ENCODE measurements at places on chromosomes 3 and 15.

- DNase-seq = no peak
- no peak overlapping the region for H3K4me3 ChIP-seq
- no peaks in the 10 kb centered on the region for H3K4me1 ChIP-seq
Measured at GRCh38 chr3:99402755-99403154, 235.6 kb upstream of the COL8A1 start.

DNA sequence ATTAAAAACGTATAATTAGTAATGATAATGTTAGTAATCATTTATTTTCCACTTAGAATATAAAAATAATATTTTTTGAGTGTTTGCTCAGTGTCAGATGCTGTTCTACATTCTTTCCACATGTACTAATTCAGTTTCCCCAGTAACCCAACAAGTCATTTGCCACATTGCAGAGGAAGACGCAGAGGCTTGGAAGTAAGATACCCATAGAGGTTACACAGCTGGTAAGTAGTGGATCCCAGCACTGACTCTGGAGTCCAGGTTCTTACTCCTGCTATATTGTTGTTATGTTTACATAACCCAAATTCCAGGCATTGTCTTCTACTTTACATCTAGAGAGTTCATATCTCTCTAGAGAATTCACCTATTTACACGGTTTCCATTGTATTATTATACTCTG is 48.2 kb upstream of the MYO5C start:
- H3K4me3 ChIP-seq = no peak overlapping the region
- no peaks in the 10 kb centered on the region for H3K27me3 ChIP-seq
- no peaks in the 10 kb centered on the region for H3K4me1 ChIP-seq
- no peak for DNase-seq
- no peak overlapping the region for H3K27ac ChIP-seq

DNA sequence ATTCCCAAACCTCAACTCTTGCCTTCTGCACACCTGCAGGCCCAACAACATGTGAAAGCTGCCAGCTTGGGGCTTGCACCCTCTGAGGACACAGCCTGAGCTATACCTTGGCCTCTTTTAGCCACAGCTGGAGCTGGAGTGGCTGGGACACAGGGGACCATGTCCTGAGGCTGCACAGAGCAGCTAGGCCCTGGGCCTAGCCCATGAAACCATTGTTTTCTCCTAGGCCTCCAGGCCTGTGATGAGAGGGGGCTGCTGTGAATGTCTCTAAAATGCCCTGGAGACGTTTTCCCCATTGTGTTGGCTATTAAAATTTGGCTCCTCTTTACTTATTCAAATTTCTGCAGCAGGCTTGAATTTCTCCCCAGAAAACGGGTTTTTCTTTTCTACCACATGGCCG is 7.2 kb downstream of the ZKSCAN7 start:
- no peak overlapping the region for H3K4me3 ChIP-seq
- H3K27ac ChIP-seq = no peak overlapping the region
- peaks cover 87% of the 10 kb centered on the region for H3K36me3 ChIP-seq
- DNase-seq = no peak

DNA sequence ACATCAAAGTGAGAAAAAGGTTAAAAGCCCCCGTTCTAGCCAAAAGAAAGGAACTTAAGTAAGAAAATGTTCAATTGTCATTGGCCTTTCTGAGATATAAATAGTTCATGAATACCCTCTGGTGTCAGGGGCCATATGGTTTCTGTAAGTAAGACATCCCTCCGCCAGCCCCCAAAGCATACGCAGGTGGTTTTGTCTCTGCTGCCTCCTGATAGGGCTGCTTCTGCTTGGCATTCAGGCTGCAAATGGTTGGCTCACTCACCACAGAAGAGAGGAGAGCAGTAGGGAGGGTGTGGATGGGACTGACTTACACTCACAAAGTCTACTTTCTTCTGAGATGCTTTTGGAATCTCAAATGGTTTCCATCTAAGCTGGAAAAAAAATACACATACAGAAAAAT is 29.8 kb downstream of the HGD start:
- no peak overlapping the region for H3K4me3 ChIP-seq
- no peak for DNase-seq
- no peaks in the 10 kb centered on the region for H3K4me1 ChIP-seq
- H3K27me3 ChIP-seq = no peaks in the 10 kb centered on the region
- no peaks in the 10 kb centered on the region for H3K36me3 ChIP-seq

- peaks cover 2% of the 10 kb centered on the region for H3K36me3 ChIP-seq
- H3K27me3 ChIP-seq = no peaks in the 10 kb centered on the region
- no peak overlapping the region for H3K4me3 ChIP-seq
- no peak for DNase-seq
- no peaks in the 10 kb centered on the region for H3K4me1 ChIP-seq
Measured at GRCh38 chr3:36823806-36824205, 59.5 kb upstream of the DCLK3 start.

DNA sequence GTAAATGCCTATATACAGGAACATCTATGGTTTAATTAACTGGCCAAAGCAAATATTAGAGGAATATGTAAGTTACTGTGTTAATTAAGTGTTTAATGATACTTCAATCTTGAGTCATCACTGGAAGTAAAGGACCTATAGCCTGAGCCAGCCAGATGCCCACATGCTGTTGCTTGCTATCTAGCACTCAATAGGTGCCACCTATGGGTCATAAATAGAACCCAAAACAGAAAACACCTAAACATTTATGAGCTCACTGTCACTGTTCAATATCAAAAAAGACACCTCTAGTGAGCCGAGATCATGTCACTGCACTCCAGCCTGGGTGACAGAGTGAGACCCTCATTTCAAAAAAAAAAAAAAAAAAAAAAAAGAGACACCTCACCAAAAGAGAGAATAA is 48.4 kb upstream of the IP6K2 start:
- H3K27ac ChIP-seq = no peak overlapping the region
- no peaks in the 10 kb centered on the region for H3K27me3 ChIP-seq
- no peaks in the 10 kb centered on the region for H3K4me1 ChIP-seq
- H3K4me3 ChIP-seq = no peak overlapping the region

DNA sequence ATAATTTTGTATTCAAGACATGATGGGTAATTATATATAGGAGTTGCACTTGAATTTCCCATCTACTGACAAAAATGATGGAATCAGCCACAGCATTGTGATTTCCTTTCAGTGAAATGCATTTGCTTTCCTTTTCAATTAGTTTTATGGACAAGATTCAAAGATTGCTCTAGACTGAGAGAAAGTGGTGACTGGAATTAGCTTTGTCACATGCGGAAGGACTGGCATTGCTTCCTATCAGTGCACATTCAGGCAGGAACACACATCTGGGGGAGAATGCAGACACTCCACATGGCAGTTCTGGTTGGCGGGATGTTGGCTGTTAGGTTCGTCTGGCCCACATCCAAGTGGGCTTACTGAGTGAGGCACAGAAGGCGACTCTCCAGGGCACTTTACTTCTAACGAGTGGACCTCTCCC is 399.3 kb upstream of the RGMA start:
- DNase-seq = no peak
- H3K36me3 ChIP-seq = no peaks in the 10 kb centered on the region
- H3K27ac ChIP-seq = no peak overlapping the region
- H3K27me3 ChIP-seq = peaks cover 2% of the 10 kb centered on the region

DNA sequence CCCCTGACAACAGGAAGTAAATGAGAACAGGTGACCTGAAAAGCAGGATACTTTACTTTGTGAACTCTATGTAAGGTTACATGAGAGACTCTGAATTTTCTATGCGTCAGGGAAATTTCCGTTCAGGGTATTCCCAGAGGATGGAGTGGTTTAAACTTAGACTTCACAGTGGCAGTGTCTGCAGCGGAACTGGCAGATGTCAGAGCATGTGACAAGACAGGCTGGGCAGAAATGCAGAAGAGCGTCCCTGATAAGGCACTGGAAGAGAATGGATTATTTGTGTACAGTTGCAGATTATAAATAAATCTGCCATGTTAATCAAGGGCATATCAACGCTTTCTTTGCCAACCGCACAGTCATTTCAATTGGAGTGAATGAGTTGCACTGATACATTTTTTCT is 598.4 kb upstream of the ZNF717 start:
- no peaks in the 10 kb centered on the region for H3K27me3 ChIP-seq
- DNase-seq = no peak
- H3K27ac ChIP-seq = no peak overlapping the region
- H3K4me1 ChIP-seq = no peaks in the 10 kb centered on the region

- H3K4me1 ChIP-seq = peaks cover 41% of the 10 kb centered on the region
- H3K27ac ChIP-seq = no peak overlapping the region
- peaks cover 40% of the 10 kb centered on the region for H3K36me3 ChIP-seq
- no peak overlapping the region for H3K4me3 ChIP-seq
Measured at GRCh38 chr15:84649706-84650105, 4.4 kb downstream of the WDR73 start.

DNA sequence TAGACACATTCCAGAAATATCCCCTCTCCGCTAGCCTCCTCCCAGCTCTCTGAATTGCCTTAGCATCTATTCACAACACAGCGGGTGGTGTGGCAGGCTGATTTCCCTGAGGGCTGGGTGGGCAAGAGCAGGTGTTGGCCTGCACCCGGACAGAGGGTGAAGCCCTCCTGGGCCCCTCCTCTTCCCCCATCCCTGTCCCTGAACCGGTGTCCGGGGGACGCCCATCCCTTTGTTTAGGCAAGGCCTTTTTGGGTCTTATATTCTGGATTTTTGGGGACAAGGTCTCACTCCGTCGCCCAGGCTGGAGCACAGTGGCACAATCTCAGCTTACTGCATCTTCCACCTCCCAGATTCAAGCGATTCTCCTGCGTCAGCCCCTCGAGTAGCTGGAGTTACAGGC is 55.2 kb upstream of the KLHL25 start:
- no peak overlapping the region for H3K27ac ChIP-seq
- H3K27me3 ChIP-seq = peaks cover 21% of the 10 kb centered on the region
- no peak for DNase-seq

- H3K27me3 ChIP-seq = no peaks in the 10 kb centered on the region
- H3K4me3 ChIP-seq = no peak overlapping the region
- no peak overlapping the region for H3K27ac ChIP-seq
- peaks cover 2% of the 10 kb centered on the region for H3K36me3 ChIP-seq
Measured at GRCh38 chr3:15875016-15875689, 77.4 kb upstream of the ANKRD28 start.

GRCh38 chr3:185089343-185089742 is 63.5 kb downstream of the C3orf70 start:
- no peak overlapping the region for H3K4me3 ChIP-seq
- no peaks in the 10 kb centered on the region for H3K36me3 ChIP-seq
- H3K27ac ChIP-seq = no peak overlapping the region
- peaks cover 14% of the 10 kb centered on the region for H3K27me3 ChIP-seq
- no peaks in the 10 kb centered on the region for H3K4me1 ChIP-seq

- peaks cover 44% of the 10 kb centered on the region for H3K4me1 ChIP-seq
- peaks cover 49% of the 10 kb centered on the region for H3K27me3 ChIP-seq
- H3K4me3 ChIP-seq = peak overlapping the region; percentile 21
- peak overlapping the region; percentile 84 for H3K27ac ChIP-seq
- no peaks in the 10 kb centered on the region for H3K36me3 ChIP-seq
Measured at GRCh38 chr15:70486451-70487386, 276.6 kb downstream of the UACA start.

GRCh38 chr3:30948426-30948825 is 54.0 kb upstream of the GADL1 start:
- H3K4me3 ChIP-seq = no peak overlapping the region
- H3K27me3 ChIP-seq = no peaks in the 10 kb centered on the region
- H3K27ac ChIP-seq = no peak overlapping the region
- no peaks in the 10 kb centered on the region for H3K36me3 ChIP-seq

GRCh38 chr3:140499114-140499757 is 178.6 kb upstream of the TRIM42 start:
- no peaks in the 10 kb centered on the region for H3K4me1 ChIP-seq
- H3K27me3 ChIP-seq = peaks cover 2% of the 10 kb centered on the region
- no peak for DNase-seq

- no peak overlapping the region for H3K27ac ChIP-seq
- H3K36me3 ChIP-seq = peaks cover 8% of the 10 kb centered on the region
- H3K27me3 ChIP-seq = no peaks in the 10 kb centered on the region
Measured at GRCh38 chr3:99809565-99809964, 8.1 kb upstream of the CMSS1 start.

DNA sequence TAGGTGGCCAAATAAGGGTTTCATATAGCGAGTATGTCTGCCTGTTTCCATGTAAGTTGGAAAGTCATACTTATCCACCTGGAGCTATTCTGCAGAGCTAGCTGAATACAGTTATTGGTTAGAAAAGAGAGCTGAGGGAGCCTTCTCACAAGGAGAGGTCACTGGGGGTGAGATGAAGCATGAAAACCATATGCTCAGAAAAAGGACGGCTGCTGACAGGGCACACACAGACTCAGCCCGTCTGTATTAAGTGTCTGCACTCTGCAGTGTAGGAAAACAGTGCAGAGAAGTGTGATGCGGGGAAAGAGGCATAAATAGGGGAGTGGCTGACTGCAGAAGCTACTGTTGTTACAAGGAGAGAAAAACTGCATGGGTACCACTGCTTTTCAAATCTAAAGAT is 58.2 kb downstream of the C3orf70 start:
- no peaks in the 10 kb centered on the region for H3K36me3 ChIP-seq
- no peaks in the 10 kb centered on the region for H3K4me1 ChIP-seq
- no peak overlapping the region for H3K4me3 ChIP-seq
- no peak for DNase-seq
- peaks cover 12% of the 10 kb centered on the region for H3K27me3 ChIP-seq

DNA sequence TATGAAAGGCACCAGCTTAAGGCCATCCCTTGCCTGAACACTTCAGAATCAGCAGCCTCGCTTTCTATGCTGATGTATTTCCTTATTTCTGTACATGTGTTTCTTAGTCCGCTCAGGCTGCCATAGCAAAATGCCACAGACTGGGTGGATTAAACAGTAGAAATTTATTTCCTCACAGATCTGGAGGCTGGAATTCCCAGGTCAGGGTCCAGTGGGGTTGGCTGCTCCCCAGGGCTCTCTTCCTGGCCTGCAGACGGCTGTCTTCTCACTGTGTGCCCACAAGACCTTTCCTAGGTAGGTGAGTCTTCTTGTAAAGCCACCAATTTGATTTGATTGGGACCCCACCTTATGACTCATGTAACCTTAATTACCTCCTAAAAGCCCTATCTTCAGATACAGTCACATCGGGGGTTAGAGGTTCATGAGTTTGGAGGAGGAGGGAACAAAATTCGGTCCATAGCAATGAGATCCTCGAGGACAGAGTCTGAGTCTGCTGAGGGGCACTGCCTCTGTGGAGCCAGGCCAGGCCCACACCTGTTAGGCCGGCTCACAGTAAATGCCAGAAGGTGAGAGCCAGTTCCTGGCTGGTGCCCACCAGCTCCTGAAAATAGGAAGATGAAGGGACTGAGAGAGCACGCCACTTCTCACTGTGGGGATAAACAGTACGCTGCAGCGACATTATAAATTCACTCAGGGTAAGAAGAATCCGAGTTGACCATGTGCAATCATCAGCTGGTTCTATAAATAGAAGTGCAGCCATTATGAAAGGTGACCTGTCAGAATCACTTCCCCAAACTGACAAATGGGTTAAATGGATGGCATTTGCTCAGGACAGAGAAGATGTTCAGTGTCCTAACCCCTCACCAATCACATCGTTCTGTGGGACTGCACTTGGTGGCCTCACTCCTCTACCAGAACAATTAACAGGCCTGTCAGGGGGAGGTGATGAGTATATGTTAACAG is 41.1 kb downstream of the CTXND1 start:
- peaks cover 30% of the 10 kb centered on the region for H3K27me3 ChIP-seq
- DNase-seq = no peak
- H3K4me1 ChIP-seq = no peaks in the 10 kb centered on the region
- no peaks in the 10 kb centered on the region for H3K36me3 ChIP-seq

DNA sequence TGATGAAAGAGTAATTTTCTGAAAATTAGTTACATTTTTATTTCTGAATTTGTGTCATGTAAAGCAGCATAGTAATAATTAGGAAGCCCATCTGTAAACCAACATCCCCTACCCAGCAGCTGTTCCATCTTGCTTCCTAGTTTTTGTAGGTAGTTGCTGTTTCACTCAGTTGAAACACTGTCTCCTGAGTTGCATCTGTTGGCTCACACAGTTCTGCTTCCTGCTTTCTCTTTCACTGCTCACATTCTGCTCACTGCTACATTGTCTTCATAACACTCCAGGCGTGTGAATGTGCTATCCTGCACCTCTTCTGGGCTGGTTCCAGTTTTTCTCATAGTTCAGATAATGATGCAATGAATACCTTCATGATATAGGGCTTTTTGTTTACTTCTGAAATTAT is 123.4 kb downstream of the EPHB1 start:
- DNase-seq = no peak
- H3K4me1 ChIP-seq = no peaks in the 10 kb centered on the region
